Endodermal cell (in vitro differentiated cells): ENCODE measurements at places on chromosomes 13 and 19. TPM values are rescaled to one million over a fixed set of nuclear protein-coding genes. Genes with fewer than 3 reads are reported as not detected.

DNA sequence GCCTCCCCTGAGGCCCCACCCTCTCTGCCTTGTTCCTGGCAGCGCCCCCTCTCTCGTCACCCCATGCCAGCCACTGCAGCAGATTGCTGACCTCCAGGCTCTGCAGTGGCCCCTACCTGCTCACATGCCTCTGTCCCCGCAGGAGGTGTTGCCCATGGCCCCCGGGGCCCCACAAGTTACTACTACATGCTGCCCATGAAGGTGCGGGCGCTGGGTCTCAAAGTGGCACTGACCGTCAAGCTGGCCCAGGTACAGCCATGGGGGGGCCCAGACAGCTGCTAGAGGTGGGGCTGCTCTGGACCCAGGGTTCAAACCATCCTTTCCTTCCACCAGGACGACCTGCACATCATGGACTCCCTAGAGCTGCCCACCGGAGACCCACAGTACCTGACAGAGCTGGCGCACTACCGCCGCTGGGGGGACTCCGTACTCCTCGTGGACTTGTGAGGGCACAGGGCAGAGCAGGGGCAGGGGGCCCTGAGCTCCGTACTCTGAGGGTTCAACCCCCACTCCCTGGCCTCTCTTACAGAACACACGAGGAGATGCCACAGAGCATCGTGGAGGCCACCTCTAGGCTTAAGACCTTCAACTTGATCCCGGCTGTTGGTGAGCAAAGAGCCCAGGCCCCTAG is 6.2 kb downstream of the MRPL4 start:
- DNase-seq: no peak

The GAS6 gene
- 32.0 to 50.7 TPM (median 49.6 TPM) in 3 replicates for total RNA-seq

DNA sequence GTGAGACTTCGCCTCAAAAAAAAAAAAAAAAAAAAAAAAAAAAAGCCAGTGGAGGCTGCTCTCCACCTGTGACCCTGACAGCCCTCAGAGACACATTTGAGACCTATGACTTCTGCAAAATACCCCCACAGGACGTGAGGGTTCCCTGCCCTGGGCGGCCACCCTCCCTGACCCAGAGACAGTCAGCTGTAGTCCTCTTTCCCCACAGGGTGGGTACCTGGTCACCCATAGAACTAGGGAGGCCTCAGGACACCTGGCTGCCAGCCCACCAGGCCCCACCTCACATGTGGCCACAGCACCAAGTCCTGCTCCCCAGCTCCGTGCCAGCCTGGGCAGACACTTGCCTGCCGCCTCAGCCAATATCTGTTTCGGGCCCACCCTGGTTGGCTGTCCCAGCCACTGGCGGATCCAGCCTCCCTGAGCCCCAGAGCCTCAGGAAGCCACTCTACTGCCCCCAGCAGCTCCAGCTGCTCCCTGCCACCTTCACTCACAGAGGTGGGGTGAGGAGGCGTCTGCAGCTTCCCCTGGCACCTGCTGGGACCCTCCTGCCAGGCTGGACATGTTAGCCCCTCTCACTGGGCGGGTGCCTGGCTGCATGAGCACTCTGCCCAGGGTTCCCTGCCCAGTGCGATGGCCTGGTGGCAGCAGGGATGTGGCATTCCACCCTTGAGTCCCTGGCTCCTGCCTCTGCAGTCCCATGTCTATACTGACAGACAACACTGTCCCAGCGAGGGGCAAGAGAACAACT is 6.9 kb downstream of the MKNK2 start:
- peak; percentile 67 for DNase-seq

GRCh38 chr13:26299168-26299750 is 45.3 kb downstream of the CDK8 start:
- no peak for DNase-seq

- peak; percentile 22 for DNase-seq
These were observed 113.2 kb upstream of the MCF2L start for GRCh38 chr13:112855859-112856258.

GRCh38 chr19:55519451-55520311 is 17.3 kb downstream of the SBK2 start:
- no peak for DNase-seq

The NRTN gene
- 6.4 to 7.5 TPM (median 6.8 TPM) in 3 replicates for total RNA-seq

DNA sequence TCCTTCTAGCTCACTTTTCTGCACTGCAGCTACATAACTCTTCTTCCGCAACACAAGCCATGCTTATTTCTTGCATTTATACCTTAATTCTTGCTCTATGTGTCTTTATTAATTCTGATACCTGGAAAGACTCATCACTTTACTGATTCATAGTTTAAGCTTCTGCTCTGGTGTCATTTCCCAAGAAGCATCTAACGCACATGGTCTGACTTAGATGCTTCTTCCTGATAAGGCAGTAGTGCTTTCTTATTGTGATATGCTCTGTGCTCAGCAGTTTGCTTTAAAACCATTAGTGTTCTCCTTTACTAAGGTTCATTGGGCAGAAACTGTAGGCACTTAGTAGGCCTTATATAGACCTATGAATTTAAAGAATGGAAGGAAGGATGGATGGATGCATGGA is 66.4 kb downstream of the EPSTI1 start:
- no peak for DNase-seq

The ANGPTL4 gene
- 13.2 to 85.0 TPM (median 13.4 TPM) in 3 replicates for total RNA-seq

The ZNF880 gene
- 10.5 to 16.4 TPM (median 13.5 TPM) in 3 replicates for total RNA-seq

DNA sequence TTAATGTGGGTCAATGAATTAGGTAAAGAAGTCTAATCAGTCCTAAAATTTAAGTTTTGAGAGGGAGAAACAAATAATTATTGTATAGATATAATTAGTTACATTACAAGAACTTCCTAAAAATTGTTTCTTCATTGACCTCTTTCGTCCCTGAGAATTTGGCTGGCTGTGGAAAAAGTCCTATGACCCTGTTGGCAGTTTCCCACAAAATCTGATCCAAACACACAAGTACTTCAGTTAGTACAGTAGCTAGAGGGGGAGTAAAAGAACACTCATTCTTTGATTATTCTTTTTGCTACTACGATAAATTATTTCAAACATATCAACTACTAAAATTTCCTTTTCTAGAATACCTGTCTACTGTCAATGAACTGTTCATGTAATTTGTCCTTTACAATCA is 11.3 kb downstream of the POSTN start:
- no peak for DNase-seq

- no peak for DNase-seq
These were observed 3.1 kb downstream of the SLC25A15 start for GRCh38 chr13:40792284-40793051.

- no peak for DNase-seq
These were observed 7.3 kb downstream of the ATP4B start for GRCh38 chr13:113650731-113651148.

- no peak for DNase-seq
These were observed 14.9 kb downstream of the MRPS31 start for GRCh38 chr13:40756042-40756441.

DNA sequence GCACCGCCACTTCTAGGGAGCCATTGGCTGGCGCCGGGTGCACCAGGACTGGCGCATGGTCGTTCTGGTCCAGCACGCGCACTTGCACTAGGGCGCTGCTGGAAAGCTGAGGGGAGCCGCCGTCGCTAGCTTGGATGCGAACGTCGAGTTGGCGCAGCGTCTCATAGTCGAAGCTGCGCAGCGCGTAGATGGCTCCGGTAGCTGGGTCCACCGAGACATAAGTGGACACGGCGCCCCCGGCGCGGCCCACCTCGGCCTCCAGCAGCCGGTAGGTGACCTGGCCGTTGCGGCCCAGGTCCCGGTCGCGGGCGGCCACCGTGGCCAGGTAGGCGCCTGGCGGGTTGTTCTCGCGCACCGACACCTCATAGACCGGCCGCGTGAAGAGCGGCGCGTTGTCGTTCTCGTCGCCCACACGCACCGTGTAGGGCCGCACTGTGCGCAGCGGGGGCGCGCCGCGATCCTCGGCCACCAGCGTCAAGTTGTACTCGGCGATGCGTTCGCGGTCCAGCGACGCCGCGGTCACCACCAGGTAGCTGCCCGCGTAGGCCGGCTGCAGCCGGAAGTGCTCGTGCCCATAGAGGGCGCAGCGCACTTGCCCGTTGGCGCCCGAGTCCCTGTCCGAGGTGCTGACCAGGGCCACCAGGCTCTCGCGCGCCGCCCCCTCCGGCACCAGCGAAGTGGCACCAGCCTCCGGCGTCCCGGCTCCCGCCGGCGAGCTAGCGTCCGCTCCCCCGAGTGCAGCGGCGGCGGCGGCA is 1.7 kb downstream of the PCDH8 start:
- DNase-seq: peak; percentile 96

GRCh38 chr19:36140304-36141038 is 605 bp downstream of the CAPNS1 start:
- DNase-seq: peak; percentile 87

DNA sequence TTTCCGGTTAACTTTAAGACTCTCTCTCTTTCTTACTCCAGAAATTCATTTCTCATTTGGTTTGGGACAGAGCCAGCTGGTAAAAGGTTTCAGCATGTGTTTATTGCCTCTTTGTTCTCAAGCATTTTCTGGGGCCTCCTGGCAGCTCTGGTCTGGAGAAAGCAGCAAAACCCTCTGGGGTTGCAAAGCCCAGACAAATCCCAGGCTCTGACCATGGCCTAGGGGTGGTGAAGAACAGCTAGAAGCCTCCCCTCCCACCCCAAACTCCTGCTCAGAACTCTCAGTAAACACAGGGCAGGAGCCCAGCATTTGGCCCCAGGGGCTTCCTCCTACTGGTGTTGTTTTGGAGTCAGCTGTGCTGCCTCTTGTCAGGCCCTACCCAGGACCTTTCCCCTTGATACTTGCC is 124.2 kb upstream of the SERP2 start:
- DNase-seq: no peak

GRCh38 chr13:111505175-111505777 is 184.8 kb downstream of the TEX29 start:
- peak; percentile 89 for DNase-seq
